Left lung (tissue), 14 donors: ENCODE measurements at places on chromosomes 1 and 21.
A peak's percentile ranks its signal among the peaks of the same experiment; 100 is the strongest.

DNA sequence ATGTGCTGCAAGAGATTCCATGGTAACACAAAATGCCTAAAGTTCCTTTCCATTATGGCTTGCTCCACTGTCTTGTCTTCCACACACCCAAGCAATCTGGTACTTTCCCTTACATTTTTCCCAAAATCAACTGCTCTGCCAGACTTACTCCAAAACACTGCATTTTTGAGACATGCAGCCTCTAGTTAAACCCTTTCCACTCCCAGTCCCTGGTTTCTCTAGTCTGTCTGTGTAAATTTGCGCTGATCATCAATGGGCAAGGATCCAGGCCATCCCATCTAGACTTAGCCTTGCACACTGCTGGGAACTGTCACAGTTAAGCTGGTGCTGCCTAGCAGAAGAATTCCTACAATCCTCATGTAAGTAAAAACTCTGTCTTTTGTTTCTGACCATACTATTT is 47.8 kb downstream of the DAB1 start:
- H3K36me3 ChIP-seq = no peaks in the 10 kb centered on the region
- H3K27me3 ChIP-seq = no peaks in the 10 kb centered on the region
- no peak overlapping the region for H3K4me3 ChIP-seq
- DNase-seq = no peak
- H3K4me1 ChIP-seq = no peaks in the 10 kb centered on the region

DNA sequence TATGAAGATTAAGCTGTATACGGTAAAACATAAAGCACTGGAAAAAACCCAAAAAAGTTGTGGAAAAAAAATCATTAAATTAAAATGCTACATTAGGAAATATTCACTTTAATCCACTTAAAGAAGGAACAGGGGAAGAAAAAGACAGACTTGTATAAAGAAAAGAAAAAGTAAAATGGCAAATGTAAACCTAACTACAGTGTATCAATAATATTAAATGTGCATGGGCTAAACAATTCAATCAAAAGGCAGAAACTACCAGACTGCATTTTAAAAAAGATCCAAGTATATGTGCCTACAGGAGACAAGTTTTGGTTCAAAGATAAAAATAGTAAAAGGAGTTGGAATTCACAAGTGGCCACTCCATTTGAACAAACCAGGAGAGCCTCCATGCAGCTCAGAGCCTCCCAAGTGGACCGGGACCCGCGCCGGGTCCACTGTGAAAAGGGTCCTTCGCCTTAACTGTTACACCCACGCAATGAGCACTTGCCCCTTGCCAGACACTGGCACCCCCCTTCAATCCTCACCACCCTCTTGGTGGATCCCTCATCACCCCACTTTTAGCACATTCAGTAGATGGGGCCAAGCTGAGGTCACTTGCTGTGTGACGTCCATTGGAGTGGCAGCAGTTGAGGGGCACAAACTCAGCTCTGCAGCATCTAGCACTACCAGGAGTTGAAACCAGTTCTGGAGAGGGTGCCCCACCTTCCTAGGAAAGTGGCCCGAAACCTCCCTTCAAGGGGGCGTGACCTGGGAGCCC is 898 bp downstream of the C1orf174 start:
- H3K4me1 ChIP-seq = peaks cover 24% of the 10 kb centered on the region
- peaks cover 14% of the 10 kb centered on the region for H3K36me3 ChIP-seq
- peak; percentile 34 for DNase-seq
- H3K27me3 ChIP-seq = no peaks in the 10 kb centered on the region
- H3K4me3 ChIP-seq = peak overlapping the region; percentile 86

GRCh38 chr1:110235834-110236682 is 25.9 kb downstream of the KCNC4 start:
- H3K36me3 ChIP-seq = no peaks in the 10 kb centered on the region
- DNase-seq = no peak
- H3K4me1 ChIP-seq = no peaks in the 10 kb centered on the region
- H3K27me3 ChIP-seq = no peaks in the 10 kb centered on the region

DNA sequence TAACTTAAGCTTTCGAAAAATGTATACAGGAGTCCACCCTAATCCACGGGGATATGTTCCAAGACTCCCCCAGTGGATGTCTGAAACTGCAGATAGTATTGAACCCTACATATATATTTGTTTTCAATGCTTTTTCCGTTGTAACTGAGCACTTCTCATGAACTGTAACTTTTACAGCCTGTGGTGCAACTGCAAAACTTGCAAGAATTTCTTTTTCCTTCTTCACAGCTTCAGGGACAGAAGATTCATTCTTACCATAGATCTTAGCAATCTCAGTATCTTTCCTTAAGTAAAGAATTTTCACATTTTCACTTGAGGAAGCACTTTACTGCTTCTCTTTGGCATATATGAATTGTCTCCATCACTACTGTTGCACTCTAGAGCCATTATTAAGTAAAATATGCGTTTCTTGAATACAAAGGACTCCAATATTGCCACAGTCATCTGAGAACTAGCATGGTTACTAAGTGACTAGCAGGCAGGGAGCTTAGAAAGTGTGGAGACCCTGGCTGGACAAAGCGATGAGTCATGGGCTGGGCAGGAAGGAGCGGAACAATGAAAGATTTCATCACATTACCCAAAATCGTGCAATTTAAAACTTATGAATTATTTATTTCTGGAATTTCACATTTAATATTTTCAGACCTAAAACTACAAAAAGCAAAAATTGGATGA is 14.1 kb downstream of the DPYD start:
- DNase-seq = peak; percentile 63
- H3K4me1 ChIP-seq = peaks cover 93% of the 10 kb centered on the region
- H3K4me3 ChIP-seq = no peak overlapping the region
- no peaks in the 10 kb centered on the region for H3K27me3 ChIP-seq
- H3K36me3 ChIP-seq = no peaks in the 10 kb centered on the region
- H3K27ac ChIP-seq = peak overlapping the region; percentile 27

DNA sequence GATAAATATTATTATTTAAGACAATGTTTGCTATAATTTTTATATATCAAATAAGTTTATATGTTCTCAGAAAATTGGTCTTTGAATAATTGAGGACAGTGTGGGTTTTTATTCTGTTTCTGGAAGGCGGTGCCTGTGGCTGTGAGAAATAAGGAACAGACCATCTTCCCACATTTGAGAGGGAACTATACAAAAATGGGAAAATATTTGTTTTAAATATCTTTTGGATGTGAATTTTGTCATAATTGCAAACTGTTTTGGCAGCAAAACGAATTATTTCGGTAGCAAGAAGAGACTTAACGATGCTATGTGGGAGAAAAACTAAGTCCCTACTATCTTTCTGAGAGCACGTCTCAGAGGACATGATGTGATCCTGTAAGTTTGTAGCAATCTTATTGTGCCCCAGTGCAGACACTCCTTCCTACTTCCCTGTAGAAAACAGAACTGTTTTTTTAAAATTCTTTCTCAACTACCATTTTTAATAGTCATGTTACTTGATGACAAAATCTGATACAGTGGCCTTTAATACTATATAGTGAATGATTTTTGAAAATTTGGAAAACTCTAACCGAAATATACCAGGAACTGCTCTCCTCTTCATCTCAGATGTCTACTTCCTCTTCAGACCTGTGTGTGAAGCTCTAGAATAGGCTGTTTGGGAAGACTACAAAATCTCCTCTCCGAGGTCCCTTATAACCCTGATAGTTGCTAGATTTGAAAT is 25.4 kb downstream of the PTPRC start:
- no peak for DNase-seq
- H3K36me3 ChIP-seq = no peaks in the 10 kb centered on the region

DNA sequence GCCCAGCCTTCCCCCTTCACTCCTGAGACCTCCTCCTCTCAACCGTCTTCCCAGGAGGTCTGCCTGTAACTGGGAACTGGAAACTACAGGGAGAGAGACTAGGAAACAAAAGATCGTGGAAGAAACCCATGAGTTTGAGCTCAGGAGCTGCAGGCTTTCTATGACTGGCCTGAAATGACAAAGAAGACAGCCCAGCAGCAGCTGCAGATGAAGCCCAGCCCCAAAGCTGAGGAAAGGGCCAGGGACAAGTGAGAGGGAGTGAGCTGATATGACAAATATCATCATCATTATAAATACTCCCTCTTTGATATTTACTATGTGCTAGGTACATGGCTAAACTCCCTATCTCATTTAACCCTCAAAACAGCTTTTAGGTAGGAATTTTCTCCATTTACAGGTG is 142.6 kb upstream of the CTTNBP2NL start:
- no peaks in the 10 kb centered on the region for H3K4me1 ChIP-seq
- no peaks in the 10 kb centered on the region for H3K27me3 ChIP-seq
- no peak overlapping the region for H3K27ac ChIP-seq
- no peaks in the 10 kb centered on the region for H3K36me3 ChIP-seq

DNA sequence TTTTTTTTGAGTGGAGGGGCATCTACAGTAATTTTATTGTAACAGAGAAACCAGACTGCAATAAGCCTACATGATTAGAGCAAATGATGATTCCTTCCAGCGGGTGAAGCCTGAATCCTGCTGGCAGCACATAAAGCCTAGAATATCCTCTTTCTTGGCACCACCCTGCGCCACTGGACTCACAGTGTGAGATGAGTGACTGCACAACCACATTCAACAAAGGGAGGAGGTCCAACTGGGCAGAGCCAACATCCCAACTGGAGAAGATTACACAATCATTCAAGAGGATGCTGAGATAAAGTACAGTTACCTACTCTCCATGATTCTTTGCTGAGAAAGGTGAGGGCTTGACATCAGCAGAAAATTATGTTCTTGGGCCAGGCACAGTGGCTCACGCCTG is 67.4 kb downstream of the TNFSF4 start:
- no peaks in the 10 kb centered on the region for H3K4me1 ChIP-seq
- no peak overlapping the region for H3K4me3 ChIP-seq
- H3K27me3 ChIP-seq = no peaks in the 10 kb centered on the region
- no peak for DNase-seq
- no peaks in the 10 kb centered on the region for H3K36me3 ChIP-seq
- H3K27ac ChIP-seq = no peak overlapping the region

GRCh38 chr1:208247696-208248095 is 3.5 kb upstream of the PLXNA2 start:
- no peaks in the 10 kb centered on the region for H3K27me3 ChIP-seq
- no peak overlapping the region for H3K4me3 ChIP-seq
- DNase-seq = no peak
- no peaks in the 10 kb centered on the region for H3K36me3 ChIP-seq
- H3K4me1 ChIP-seq = peaks cover 18% of the 10 kb centered on the region

GRCh38 chr1:178628637-178629251 is 96.3 kb upstream of the RALGPS2 start:
- H3K27ac ChIP-seq = no peak overlapping the region
- no peak overlapping the region for H3K4me3 ChIP-seq
- no peak for DNase-seq
- no peaks in the 10 kb centered on the region for H3K36me3 ChIP-seq
- H3K27me3 ChIP-seq = no peaks in the 10 kb centered on the region
- no peaks in the 10 kb centered on the region for H3K4me1 ChIP-seq

DNA sequence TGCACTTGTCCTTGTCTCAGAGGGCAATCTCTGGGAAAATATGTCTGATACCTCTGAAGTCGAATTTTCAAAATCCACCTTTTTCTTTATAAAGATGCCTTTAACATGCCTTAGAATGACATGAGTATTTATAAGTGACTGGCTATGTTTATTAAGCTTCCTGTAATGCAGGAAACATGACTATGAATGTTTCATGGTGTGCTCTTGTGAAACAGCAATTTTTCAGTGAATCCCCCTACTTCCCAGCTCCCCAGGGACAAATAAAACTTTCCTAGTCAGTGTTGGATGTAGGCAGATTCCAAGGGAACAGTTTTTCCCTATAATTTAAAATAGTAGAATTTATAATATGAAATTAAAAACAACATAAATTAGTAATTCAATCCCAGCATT is 437.0 kb downstream of the LMO4 start:
- H3K36me3 ChIP-seq = no peaks in the 10 kb centered on the region
- H3K27ac ChIP-seq = no peak overlapping the region
- H3K4me3 ChIP-seq = no peak overlapping the region

DNA sequence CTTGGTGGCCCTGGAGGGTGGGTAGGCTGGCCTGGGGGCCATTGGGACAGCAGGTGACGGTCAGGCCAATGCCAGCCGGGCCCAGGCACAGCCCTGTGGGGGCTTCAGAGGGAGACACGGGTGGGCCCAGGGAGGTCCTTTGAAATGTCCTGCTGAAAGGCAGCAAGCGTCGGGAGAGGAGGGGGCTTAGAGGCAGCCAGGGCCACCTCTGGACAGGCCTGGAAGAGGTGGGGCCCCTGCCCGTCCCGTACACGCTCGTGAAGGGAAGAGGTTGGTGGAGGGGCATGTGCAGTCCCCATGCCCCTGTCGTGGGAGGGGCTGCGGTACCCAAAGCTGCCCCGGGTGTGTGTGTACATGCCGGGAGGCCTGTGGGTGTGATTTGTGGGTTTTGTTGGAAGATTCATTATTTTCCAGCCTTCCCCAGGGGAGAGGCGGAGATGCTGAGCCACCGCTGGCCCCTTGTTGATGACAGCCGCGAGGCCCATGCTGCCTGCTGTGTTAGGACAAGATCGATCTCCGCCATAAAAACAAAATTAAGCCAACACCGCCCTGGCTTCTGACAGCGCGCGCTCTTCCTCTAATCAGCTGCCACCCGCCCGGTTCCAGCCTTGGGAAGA is 3.4 kb upstream of the PLCH2 start:
- DNase-seq = no peak
- H3K4me1 ChIP-seq = no peaks in the 10 kb centered on the region
- H3K4me3 ChIP-seq = no peak overlapping the region
- peaks cover 93% of the 10 kb centered on the region for H3K27me3 ChIP-seq
- H3K27ac ChIP-seq = no peak overlapping the region

DNA sequence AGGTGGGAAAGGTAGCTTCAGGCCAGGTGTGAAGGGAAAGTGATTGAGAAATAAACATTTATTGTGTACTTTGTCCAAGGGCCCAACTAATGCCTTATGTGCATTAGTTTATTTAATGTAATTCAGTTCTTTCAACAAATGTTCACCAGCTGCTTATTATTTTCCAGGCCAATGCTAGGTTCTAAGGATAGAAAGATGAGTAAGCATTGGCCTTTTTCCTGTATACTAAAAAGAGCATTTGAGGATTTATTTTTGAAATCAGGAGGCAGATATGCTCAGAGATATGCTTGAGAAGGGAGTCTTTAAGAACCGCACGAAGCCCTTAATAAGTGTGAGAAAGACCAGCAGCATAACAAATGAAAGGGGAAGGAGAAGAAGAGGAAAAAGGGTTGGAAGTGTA is 32.0 kb downstream of the CLCA1 start:
- no peak overlapping the region for H3K4me3 ChIP-seq
- no peaks in the 10 kb centered on the region for H3K27me3 ChIP-seq
- H3K27ac ChIP-seq = no peak overlapping the region

DNA sequence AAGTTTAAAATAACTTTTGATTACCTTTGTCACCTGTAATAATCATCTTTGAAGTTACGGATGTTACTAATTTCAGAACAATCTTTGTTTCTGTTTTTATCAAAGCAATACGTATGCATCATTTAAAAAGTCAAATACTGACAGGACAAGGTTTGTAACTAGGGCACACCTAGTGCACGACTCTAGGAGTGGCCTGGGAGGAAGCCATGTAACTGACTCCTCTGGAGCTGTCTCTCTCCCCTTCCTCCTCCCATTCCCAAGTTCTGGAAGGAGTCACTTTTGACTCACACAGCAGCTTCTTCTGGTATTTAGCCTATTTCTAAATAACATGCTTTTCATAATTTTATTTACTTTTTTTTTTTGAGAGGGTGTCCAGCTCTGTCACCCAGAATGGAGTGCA is 11.8 kb upstream of the RAP1GAP start:
- no peaks in the 10 kb centered on the region for H3K27me3 ChIP-seq
- DNase-seq = no peak
- H3K36me3 ChIP-seq = peaks cover 86% of the 10 kb centered on the region
- no peaks in the 10 kb centered on the region for H3K4me1 ChIP-seq
- H3K4me3 ChIP-seq = no peak overlapping the region
- no peak overlapping the region for H3K27ac ChIP-seq
